ENCODE measurements at places on chromosomes 2 and 18. TPM values are rescaled to one million over a fixed set of nuclear protein-coding genes. Genes with fewer than 3 reads are reported as not detected.

GRCh38 chr2:238787501-238787900 is 60.4 kb upstream of the TWIST2 start:
- DNase-seq, result no peak

GRCh38 chr2:15177103-15177502 is 384.0 kb downstream of the NBAS start:
- DNase-seq, result no peak

POTEJ gene
- not detected for total RNA-seq

- no peak for DNase-seq
These were observed 290.4 kb upstream of the TNP1 start for GRCh38 chr2:217150236-217150635.

TCF4 gene
- total RNA-seq, result 58.9 TPM
